ENCODE measurements at places on chromosomes 5 and 9. TPM values are rescaled to one million over a fixed set of nuclear protein-coding genes. Genes with fewer than 3 reads are reported as not detected.

SH3RF2 gene
- total RNA-seq, result 0.94 TPM

TAL2 gene
- 6.3 TPM for total RNA-seq

PCDHB7 gene
- total RNA-seq, result 17.8 TPM

MLANA gene
- not detected for total RNA-seq

PCSK1 gene
- 0.94 TPM for total RNA-seq

SEMA5A gene
- total RNA-seq, result 13.1 TPM

RGMB gene
- total RNA-seq, result 73.2 TPM

DMRT3 gene
- total RNA-seq, result not detected

MAML1 gene
- 34.4 TPM for total RNA-seq

IL13 gene
- total RNA-seq, result not detected

SLC36A2 gene
- total RNA-seq, result not detected

SMC5 gene
- 131 TPM for total RNA-seq

PHF24 gene
- 40.1 TPM for total RNA-seq

PLEKHG4B gene
- 9.1 TPM for total RNA-seq

APBA1 gene
- 51.3 TPM for total RNA-seq

HTR4 gene
- 0.31 TPM for total RNA-seq

LHX3 gene
- not detected for total RNA-seq

LCP2 gene
- 1.3 TPM for total RNA-seq

LCN10 gene
- total RNA-seq, result not detected

GPSM1 gene
- total RNA-seq, result 123 TPM
